Dermis microvascular lymphatic vessel endothelial cell (primary cell): ENCODE measurements at places on chromosomes 12 and 14. TPM values are rescaled to one million over a fixed set of nuclear protein-coding genes. Genes with fewer than 3 reads are reported as not detected.

GRCh38 chr14:35789651-35790050 is 19.4 kb downstream of the RALGAPA1 start:
- no peak for DNase-seq

- peak; percentile 36 for DNase-seq
Observed at GRCh38 chr14:64234877-64235651, 59.1 kb downstream of the ESR2 start.

DNA sequence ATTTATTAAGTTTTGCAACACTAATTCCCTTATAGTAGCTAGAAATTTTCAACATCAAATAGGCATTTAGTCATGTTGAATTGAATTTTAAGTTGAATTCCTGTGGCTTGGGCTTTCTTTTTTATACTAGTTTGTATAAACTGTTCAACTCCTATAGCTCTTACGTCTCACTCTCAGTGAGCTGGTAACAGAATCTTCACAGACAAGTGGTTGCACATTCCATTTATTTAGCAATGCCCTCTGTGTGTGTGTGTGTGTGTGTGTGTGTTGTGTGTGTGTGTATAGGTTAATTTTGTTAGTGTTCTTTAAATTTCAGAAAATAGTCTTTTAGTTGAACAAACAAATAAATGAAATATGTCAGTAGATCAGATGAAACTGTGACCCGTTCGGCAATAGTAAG is 425.0 kb downstream of the NPAS3 start:
- DNase-seq: no peak

GRCh38 chr14:31508135-31508534 is 20.3 kb upstream of the GPR33 start:
- DNase-seq: no peak

The RAD9B gene
- total RNA-seq: 0.25 and 0.26 TPM in 2 replicates

DNA sequence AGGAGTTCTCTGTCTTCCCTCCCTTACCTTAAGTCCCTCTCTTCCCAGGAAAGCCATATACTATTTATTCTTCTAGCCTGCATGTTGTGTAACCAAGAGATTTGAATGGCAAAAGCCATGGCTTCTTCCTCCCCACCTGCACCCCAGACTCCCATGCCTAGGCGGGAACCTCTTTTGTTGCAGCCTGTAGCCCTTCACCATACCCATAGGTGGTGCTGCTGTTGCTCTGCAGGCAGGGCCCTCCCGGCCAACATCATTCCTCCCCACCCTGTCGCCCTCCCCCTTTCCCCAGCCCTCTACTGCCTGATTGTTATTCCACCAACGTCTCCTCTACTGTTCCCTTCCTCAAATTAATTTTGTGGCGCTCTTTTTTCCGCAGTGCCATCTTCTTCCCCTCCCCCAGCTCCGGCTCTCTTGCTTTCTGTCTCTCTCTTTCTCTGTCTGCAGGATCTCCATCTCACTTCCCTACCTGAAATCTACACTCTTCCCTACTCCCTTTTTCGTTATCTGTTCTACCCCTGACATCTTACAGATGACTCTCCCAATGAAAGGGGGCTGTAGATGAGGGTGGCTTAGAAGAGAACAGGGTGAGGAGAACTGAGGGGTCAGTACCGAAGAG is 13.8 kb downstream of the NGDN start:
- peak; percentile 9 for DNase-seq

GRCh38 chr12:55470088-55470829 is at the start of gene OR6C70:
Gene OR6C70, minus strand, starts transcription at chr12:55470138. Its CDS starts 0 bp downstream, at chr12:55470138.
- no peak for DNase-seq

GRCh38 chr12:105813201-105813600 is 325.6 kb downstream of the NUAK1 start:
- no peak for DNase-seq

DNA sequence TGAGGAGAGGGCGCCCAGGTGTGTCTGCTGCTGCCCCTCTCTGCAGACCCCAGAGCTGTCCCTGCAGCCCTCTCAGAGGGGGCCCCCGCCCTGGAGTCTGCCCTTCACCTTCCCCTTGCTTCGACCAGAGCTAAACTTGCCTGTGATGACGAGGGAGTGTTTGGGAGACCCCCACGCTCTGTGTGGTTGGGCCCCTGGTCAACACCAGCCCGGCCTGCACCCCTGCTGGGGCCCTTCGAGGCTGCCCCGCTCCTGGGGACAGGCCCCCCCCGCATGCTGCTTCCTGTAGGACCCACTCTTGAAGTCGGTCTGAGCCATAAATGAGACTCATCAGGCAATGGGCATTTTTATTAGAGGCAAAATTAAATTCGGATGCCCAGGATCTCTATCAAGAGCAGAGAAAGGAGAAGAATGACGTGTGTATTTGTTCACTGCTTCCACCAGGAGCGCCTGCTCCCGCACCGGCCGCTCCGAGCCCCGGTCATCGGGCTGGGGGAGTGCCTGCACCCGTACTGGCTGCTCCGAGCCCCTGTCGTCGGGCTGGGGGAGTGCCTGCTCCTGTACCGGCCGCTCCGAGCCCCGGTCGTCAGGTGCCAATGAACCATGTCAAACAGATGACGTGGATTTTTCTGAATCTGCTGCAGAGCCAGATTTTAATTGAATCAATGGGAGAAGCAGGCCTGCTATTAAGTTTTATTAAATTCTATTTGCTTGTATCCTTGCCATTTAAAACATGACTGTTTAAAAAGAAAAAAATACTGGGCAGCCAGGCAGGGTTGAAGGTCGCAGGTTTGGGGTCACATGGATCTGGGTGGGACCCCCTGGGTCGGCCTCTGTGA is 47.7 kb downstream of the NOC4L start:
- DNase-seq: no peak

DNA sequence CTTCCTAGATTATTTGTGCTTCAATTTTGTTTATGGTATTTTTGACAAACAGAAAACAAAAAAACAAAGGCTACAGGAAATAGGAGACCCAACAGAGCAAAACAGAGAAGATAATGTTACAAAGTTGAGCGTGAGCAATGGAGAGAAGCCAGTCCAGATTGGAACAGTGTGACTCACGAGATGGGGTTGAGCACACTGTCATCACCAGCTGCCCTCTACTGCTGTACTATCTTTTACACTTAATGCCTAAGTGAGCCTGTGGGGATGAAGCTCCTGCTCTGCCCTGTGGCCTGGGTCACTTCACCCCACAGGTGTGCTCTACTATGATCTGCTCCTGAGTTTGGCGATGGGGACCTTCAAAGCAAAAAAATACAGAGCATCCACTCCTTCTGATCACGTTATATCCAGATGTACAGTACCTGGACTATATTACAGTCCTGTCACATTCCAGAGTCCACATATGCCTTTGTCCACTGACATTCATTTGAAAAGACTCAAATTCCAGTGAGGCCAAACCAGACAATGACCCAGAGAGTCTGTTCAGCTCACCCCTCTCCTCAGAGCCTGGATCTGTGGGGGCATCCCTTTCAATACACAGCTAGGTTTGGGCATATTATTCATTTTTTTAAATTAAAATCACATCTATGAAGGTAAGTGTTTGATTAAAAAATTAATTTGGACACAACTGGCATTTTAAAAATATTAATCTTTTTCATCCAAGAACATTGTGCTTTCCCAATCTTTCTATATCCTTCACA is 4.4 kb downstream of the IPO8 start:
- DNase-seq: peak; percentile 55

- no peak for DNase-seq
Observed at GRCh38 chr12:93145086-93145485, 216.0 kb upstream of the EEA1 start.

DNA sequence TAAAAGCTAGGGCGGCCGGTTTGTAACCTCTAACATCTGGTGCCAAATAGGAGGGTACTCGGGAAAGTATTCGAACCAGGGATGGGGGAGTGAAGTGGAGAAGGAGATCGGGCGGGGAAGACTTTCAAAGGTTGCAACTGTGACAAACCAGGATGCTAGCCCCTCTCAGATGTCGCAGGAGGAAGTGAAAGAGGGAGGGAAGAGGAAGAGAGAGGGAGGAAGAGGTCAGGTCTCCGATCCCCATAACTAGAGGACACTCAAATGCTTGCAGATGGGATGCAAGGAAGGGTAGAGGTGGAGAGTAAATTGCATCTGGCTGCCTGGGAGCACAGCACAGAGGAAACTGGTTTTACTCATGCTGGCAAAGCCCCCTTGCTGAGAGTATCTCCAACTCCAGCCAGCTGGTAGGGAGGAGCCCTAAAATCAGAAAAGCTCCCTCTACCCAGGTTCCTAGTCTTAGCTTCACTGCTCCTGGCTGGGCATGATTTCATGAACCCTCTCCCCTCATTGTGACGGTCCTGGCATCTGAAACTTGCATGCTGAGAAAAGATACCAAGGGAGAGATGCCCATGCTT is 696.7 kb upstream of the TBX3 start:
- no peak for DNase-seq

DNA sequence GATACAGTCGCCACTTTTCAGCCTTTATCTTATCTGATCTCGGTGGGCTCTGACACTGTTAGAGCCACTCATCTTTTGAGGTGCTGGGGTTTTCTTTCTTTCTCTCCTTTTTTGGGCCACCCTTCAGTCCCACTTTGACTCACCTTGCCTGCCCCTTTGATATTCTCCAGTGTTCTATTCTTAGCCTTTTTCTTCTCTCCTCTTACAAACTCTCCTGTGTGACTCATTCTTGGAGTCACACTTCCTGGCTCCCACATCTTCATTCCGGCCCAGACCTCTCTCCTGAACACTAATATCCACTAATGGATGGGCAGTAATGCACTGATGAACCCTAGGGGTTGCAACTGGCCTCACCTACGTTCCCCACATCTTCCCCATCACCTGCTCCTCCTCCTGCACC is 2.2 kb upstream of the DCD start:
- no peak for DNase-seq

DNA sequence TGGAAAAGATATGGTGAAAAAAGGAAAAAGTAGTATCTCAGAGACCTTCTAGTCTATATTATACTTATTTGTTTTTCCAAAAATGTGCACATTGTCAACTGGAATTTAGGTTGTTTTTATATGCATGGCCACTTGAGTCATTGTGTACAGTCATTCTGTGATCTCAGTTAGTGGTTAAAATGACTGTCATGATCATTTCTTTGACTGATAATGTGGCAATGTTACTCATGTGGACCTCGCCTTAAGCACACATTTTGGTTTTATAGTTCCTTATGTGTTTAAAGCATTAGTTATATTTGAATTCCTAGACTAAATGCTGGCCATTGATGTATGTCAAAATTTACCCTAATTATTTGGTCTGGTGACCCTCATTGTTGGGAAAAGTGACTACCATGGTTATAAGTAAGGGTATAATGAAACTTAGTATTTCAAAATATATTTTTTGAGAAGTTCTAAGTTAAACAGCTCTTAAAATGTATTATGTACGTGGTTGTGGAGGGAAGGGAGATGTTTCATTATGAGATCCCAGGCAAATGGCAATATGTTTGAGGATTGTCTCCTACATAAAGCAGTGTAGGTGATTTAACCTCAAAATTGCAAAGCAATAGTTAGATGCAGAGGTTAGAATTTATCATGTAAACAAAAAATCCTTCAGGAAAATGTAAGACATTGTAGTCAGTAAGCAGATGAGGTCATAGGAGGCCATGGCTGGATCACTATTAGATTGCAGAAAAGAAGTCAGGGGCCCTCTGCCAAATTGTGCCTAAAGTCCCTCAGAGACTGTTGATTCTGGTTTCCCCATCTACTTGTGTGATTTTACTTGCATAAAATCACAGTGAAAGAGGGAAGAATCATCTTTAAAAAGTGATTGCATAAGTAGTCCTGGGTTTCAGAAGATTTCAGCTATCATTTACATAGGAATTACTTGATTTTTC is 17.5 kb downstream of the PNMA1 start:
- DNase-seq: peak; percentile 8

The DIO3 gene
- not detected in 2 replicates for total RNA-seq

GRCh38 chr14:48849741-48850322 is 736.3 kb downstream of the RPS29 start:
- no peak for DNase-seq

DNA sequence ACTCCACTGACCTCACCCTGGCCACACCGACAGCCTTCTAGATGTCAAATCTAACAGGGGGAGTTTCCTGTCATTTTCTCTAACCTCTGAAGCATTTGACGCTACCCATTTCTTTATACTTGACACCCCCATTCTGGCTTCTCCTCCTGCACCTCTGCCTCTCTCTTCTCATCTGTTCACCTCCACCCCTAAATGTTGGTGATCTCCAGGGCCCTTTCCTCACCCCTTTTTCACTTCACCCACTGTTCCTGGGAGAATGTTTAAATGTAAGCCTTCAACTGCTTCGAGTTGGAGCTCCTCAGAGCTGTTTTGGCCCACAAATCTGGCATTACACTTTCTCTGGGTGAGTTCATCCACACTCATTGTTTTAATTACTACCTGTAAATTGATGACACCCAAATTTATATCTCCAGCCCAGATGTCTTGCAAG is 452 bp upstream of the RABGGTA start:
- no peak for DNase-seq

The RAN gene
- total RNA-seq: 567 and 705 TPM in 2 replicates

GRCh38 chr12:61213646-61214045 is 1046.6 kb upstream of the USP15 start:
- no peak for DNase-seq

DNA sequence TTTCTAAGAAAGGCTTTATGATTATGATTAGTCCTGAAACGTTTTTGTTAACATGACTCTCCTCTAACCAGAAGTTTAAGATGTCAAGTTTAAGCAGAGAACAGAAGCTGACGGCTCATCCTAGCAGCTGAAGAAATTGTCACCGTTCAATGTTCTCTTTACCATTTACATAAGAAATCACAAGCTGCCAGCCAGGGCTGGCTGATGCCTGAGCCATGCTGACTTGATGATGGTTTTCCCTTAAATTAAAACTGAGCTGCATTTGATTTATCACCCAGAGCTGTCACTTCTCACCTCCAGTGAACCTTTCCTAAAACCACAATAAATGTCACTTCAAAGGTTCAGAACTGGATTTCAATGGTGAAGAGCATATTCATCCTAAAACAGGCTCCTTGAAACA is 153.6 kb downstream of the KTN1 start:
- no peak for DNase-seq

DNA sequence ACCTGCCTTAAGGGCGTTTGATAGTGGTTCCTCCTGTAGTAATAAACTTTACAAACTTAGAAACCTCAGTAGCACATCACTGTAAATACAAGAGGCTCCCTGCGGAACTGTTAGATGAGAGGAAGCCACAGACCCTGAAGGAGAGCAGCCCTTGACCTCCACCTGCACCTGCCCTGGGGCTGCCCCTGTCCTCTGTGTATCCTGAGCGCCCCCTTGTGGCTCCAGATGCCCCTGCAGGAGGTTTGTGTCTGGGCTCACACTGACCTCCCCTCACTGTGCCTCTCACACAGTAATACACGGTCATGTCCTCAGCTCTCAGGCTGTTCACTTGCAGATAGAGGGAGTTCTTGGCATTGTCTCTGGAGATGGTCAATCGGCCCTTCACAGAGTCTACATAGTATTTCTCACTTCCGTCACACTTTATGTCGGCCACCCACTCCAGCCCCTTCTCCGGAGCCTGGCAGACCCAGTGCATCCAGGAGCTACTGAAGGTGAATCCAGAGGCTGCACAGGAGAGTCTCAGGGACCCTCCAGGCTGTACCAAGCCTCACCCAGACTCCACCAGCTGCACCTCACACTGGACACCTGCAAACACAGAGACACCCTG is 1059.8 kb downstream of the TMEM121 start:
- DNase-seq: no peak

The PRH2 gene
- not detected in 2 replicates for total RNA-seq

The LMNTD1 gene
- under 0.01 and 0.13 TPM in 2 replicates for total RNA-seq

GRCh38 chr12:25115677-25116076 is 79.3 kb downstream of the DNAI7 start:
- DNase-seq: no peak

The HHIPL1 gene
- total RNA-seq: 1.4 and 2.3 TPM in 2 replicates
